ENCODE measurements at places on chromosomes 5 and 9. TPM values are rescaled to one million over a fixed set of nuclear protein-coding genes. Genes with fewer than 3 reads are reported as not detected.

- H3K27me3 ChIP-seq = no peaks in the 10 kb centered on the region
- no peak overlapping the region for H3K4me3 ChIP-seq
- DNase-seq = no peak
- H3K36me3 ChIP-seq = no peaks in the 10 kb centered on the region
These were observed 581.5 kb downstream of the CCDC171 start for GRCh38 chr9:16134351-16134750.

- DNase-seq = no peak
- H3K27me3 ChIP-seq = no peaks in the 10 kb centered on the region
- H3K4me1 ChIP-seq = peaks cover 17% of the 10 kb centered on the region
- no peaks in the 10 kb centered on the region for H3K36me3 ChIP-seq
- no peak overlapping the region for H3K4me3 ChIP-seq
These were observed 34.7 kb downstream of the CAPSL start for GRCh38 chr5:35903631-35904203.

- peaks cover 12% of the 10 kb centered on the region for H3K4me1 ChIP-seq
- no peaks in the 10 kb centered on the region for H3K36me3 ChIP-seq
- H3K27ac ChIP-seq = no peak overlapping the region
These were observed 35.5 kb upstream of the GLRX start for GRCh38 chr5:95858023-95858461.

Gene SNCB
- not detected for total RNA-seq

Measured in T-cell (primary cell).